Brain (organoid and tissue), 16 donors: ENCODE measurements at places on chromosomes 5 and 9.

- no peak for DNase-seq
These were observed 3.1 kb downstream of the NIPAL4 start for GRCh38 chr5:157463081-157463480.

DNA sequence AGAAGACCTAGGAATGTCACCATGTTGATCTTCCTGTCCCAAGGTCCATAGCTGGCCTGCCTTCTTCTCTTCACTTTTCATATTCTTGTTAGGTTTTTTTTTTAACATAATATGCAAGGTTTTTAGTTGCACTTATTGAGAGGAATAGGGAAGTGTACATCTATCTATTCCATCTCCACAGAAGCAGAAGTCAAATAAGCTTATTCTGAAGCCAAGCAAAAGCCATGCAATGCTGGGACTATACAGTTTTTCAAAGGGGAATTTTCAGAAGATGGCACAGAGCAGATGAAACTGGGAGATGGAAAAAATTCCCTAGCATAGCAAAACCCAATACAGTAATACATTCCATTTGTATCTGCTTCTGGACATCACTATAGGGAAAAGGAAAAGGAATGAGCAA, 447.6 kb downstream of the GADD45G start:
- no peak for DNase-seq

DNA sequence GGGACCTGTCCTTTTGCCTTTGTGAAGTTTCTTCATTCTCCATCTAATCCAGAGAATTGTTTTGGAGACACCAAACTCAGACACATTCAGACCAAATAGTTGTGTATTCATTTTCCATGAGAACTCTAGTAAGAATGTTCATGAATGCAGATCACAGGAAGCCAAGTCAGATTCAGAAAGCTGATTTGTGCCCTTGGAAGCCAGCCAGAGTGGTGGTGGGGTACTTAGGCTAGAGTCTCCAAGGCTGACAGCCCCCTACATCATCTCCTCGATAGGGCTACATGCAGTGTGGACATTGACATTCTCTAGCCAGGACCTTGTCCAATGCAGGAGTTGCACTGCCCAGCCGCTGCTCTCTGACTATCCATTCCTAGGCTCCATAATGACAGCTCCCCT, 137.6 kb downstream of the UGCG start:
- no peak for DNase-seq

GRCh38 chr5:72107131-72107900, at the start of gene MAP1B:
Gene MAP1B, plus strand, starts transcription at chr5:72107475. Its CDS starts 57 bp downstream, at chr5:72107532.
- peak; percentile 95 for DNase-seq

DNA sequence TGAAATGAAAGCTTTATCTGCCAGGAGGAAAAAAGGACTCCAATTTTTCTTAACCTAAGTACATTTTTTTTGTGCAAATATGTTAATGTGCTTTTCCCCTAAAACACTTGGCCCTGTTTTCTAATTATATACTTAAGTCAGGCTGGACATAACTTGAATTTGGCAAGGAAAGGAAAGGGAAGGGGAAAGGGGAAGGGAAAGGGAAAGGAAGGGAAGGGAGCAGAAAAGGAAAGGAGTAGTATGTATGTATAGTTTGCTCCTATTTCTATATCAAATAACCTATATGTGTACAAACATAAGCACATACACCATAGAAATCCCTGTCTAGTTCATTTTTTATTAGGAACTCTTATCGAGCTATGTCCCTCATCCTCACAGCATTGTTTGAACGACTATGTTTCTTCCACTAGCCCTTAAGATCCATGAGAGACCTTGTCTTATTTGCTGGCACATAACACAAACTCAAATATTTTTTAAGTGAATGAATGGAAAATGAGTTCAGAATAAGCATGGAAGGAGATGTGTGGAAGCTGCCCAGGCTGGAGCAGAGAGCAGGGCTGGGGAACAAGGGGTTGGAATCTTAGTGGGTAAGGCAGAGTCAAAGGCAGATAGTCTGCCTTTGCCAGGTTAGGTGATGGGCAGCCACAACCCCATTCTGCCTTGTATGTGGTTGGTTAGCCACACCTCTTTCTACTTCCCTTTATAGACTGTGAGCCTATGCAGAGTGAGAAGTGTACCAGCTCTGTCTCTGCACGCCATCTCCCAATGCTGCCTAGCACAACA, 70.0 kb downstream of the KLHL3 start:
- no peak for DNase-seq

GRCh38 chr9:107674721-107675277, 185.2 kb upstream of the KLF4 start:
- no peak for DNase-seq

DNA sequence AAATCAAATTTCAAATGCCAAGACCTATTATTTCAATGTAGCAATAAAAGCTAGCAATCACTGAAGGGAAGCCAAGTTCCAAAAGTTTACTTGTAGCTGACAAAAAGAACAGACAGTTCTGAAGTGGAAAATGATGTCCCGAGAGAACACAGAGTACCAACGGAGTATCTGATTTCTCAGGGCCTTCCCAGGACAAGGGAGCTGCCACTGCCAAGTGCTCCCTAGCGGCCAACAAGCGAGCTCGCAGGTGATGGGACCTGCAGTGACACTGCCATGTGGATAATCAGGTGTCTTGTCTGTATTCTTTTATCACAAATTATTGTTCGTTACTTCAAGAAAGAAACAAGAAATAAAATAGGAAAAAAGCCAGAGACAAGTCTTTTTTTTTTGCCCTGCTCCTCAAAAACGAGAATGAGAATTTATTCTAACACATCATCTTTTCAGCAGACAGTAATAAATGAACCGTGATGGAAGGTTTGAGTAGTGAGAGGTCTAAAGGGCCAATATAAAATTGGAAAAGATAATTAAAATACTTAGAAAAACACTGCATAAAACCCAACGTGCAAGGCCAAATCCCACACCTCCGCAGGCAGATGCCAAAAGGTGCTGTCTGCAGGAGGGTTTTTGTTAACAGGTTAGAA, 159.4 kb downstream of the MYO10 start:
- peak; percentile 59 for DNase-seq

DNA sequence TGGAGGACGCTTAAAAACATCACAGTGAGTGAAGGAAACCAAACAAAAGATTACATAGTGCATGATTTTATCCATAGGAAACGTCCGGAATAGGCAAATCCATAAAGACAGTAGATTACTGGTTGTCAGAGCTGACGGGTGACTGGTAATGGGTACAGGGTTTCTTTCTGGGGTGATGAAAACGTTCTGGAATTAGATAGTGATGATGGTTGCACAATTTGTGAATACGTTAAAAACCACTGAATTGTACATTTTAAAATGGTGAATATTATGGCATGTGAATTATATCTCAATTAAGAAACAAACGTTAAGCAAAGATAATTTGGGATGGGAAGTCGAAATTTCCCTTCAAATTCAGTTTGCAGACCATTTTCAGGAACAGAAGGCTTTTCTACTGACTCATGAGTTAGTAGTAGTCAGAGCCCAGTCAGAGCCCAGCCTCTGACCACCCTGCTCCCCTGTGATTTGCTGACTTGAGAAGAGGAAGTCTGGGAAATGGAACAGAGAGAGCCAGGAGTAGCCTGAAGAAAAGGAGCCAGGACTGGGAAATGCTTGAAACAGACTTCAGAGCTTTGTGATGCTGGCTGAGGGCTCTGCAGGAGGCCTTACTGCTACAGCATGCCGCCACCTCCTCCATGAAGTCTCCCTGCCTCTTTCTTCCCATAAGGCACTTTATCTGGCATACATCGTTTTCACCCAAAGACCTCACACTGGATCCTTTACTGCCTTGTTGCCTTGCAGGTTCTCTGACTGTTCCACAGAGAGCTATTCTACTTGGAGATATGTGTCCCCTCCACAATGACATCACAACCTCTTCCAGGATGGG, 46.4 kb upstream of the CTNNA1 start:
- DNase-seq: no peak

DNA sequence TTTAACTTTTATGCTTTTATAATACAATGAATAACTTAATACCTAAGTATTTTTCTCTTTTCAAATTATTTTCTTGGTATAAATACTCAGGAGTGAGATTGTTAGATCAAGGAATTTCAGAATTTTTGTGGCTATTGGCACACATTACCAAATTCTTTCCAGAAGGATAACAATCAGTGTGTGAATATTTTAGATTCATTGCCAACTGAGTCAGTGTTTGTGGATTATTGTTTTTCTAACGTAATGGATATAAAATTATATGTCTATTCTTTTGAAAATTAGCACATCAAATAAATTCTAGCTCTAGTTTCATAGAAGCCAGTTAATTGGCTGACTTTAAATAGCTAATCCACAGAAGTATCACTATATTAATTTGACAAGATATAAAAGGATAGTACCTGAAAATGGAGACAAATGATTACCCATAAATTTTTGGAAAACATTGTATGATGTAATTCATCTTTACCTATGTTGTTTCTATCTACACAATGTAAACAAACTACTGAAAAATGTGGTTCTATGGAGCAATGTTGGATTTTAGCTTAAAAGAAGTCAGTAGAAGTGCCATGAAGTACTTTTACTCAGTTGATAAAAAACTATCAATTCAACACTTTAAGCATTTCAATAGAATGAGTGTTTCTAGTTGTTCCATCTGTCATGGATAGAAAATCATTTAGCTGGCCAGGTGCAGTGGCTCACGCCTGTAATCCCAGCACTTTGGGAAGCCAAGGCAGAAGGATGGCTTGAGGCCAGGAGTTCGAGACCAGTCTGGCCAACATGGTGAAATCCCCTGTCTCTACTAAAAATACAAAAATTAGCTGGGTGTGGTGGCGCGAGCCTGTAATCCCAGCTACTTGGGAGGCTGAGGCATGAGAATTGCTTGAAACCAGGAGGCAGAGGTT, 185.1 kb downstream of the ADAMTSL1 start:
- DNase-seq: no peak

- DNase-seq: no peak
These were observed 56.3 kb downstream of the DAB2IP start for GRCh38 chr9:121707477-121708424.

- no peak for DNase-seq
These were observed 20.7 kb upstream of the ZNF782 start for GRCh38 chr9:96874947-96875460.

GRCh38 chr9:72351538-72352453, 13.2 kb downstream of the ZFAND5 start:
- no peak for DNase-seq

GRCh38 chr5:143887903-143888665, 76.1 kb downstream of the HMHB1 start:
- no peak for DNase-seq

DNA sequence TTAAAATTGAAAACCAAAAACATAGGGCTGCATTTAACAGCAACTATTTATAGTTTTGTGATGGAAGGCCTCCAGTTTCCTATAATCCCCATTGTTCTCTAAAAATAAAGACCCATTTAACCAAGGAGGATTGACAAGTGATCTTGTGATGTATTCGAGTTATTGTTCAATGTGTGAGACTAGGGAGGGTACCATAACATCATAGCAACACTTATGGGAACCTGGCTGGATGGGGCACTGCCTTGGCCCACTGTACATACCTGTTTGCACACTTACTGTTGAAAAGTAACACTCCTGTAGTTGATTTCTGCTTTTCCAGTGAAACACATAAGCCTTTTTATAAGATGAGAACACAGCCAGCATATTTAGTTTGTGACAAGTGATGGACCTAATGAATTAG, 32.3 kb downstream of the MACIR start:
- DNase-seq: no peak

- DNase-seq: no peak
These were observed 24.7 kb downstream of the UNC13B start for GRCh38 chr9:35186524-35186923.

DNA sequence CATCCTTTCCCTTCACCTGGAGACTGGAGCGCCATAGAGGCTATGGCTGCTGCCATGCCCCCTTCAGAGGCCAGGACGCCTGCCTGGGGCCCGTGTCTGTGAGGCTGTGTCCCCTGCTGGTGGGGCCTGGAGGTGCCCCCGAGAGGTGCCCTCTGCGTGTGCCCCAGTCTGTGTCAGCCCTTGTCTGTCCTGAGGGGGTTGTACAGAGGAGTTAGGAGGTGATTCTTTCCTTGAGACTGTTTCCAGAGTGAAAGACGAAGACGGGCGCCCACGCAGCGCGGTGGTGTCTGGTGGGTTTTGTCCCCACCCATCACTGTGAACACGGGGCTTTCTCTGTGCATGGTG, 24.6 kb downstream of the TRAF2 start:
- DNase-seq: no peak

- no peak for DNase-seq
These were observed 15.6 kb downstream of the PRRC2B start for GRCh38 chr9:131409458-131409992.

DNA sequence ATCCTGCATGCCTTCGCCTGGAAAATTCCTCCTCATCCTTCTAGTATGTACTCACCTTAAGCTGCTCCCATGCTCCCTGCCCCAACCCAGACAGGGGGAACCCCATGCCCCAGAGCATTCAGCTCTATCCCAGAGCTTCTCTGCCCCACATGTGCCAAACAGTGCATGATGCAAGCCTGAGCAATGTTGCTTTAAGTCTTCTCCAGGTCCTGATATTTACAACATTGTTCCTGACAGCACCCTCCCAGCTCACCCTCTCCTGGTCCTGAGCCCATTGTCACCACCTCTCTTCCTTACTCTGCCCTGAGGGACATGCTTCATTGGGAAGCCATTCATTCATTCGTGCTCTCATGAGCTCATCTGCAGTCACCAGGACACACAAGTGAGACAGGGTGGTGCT, 23.4 kb upstream of the BARX1 start:
- DNase-seq: no peak

DNA sequence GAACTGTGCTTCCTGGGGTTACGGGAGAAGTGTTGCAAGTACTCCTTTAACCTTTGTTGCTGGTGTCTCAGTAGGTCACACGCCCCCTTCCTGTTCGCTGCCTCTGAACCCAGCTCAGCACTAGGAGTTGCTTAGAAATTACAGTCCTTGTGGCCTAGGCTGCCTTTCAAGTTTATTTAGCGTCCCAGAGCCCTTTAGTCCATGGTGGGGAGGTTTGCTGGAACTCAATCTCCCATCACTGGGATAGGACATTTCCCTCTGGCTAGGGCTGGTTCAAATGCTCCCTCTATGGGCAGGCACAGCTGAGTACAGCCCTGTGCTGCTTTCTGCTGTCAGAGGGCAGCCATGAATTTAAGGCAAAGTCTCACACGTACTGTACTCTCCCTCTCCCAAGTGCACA, 4.7 kb downstream of the IFNA8 start:
- no peak for DNase-seq

GRCh38 chr5:171675511-171675910, 110.1 kb upstream of the SMIM23 start:
- no peak for DNase-seq

DNA sequence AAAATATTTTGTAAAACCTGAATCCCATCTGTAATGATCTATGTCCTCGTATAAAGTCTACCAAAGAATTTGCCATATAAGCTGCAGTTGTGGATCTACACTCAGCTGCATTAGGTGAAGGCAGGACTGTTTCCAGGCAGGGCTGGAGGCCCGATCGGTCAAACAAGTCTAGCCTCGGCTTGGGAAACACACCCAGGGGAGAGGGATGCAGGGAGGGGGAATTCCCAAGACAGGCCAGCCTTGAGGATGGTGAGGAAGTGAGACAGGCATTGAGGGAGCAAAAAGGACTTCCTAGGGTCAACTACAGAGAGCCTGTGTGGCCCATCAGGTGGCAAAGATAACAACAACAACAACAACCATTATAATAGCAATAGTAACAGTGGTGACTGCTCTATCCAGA, 174.1 kb upstream of the FSTL4 start:
- DNase-seq: no peak
